ENCODE measurements at places on chromosomes 16 and 17.

- DNase-seq: no peak
Measured at GRCh38 chr17:65193716-65194293, 56.6 kb downstream of the RGS9 start.

DNA sequence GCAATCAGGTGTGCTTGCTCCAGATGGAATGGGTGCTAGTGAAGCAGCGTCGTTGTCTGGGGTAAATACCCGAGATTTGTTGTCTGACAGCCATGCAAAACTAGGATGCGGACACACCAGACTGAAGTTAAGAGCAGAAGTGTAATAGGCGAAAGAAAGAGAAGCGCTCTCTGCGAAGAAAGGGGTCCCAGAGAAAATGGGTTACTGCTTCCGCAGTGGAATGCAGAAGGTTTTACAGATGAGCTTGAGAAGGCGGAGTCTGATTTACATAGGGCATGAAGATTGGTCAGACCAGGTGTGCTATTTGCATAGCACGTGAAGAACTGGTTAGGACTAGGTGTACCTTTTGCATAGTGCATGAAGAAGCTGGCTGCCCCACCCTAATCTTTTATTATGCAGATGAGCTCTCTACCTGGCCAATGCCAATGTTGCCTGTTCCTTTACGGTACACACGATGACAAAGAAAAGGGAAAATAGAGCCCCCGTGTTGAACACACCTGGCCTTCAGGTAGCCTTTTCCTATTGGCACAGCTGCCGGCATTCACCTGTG lies 32.0 kb upstream of the SNN start:
- no peak for DNase-seq

DNA sequence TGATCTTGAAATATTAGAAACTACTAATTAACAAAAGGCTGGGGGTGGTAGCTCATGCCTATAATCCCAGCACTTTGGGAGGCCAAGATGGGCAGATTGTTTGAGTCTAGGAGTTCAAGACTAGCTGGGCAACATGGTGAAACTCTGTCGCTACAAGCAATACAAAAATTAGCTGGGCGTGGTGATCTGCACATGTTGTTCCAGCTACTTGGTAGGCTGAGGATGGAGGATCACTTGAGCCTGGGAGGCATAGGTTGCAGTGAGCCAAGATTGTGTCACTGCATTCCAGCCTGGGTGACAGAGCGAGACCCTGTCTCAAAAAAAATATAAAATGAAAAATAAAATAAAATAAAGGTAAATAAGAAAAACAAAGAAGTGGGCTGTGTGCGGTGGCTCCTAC lies 66.6 kb downstream of the ARSG start:
- no peak for DNase-seq

DNA sequence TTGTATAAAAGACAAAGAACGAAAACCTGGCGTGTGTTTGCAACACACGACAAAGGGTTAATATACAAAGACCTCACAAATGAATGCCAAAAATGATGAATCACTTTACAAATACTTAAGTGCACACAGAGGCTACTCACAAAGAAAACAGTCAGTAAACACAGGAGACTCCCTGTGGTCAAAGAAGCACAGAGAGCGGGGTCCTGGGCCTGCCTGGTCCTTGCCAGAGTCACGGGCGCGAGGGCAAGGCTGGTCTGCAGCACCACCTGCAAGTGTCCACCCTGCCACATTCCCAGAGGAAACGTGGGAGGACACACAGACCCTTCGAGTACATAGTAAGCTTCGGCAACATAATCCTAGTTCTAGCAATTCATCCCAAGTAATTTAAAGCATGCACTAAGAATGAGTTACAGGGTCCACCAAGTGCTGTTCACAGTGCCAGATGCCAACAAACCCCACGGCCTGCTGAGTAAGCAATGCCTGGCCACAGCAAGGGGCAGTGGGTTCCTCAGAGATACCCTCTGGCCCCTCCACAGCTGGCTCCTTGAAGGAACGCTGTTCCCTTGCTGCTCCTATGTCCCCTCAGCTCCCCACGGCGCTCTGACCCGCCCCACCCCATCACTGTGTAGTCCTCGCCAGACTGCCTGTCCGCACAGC lies 24.6 kb upstream of the FAAP100 start:
- no peak for DNase-seq

- peak; percentile 57 for DNase-seq
Measured at GRCh38 chr16:85086347-85087291, 25.7 kb downstream of the CIBAR2 start.

DNA sequence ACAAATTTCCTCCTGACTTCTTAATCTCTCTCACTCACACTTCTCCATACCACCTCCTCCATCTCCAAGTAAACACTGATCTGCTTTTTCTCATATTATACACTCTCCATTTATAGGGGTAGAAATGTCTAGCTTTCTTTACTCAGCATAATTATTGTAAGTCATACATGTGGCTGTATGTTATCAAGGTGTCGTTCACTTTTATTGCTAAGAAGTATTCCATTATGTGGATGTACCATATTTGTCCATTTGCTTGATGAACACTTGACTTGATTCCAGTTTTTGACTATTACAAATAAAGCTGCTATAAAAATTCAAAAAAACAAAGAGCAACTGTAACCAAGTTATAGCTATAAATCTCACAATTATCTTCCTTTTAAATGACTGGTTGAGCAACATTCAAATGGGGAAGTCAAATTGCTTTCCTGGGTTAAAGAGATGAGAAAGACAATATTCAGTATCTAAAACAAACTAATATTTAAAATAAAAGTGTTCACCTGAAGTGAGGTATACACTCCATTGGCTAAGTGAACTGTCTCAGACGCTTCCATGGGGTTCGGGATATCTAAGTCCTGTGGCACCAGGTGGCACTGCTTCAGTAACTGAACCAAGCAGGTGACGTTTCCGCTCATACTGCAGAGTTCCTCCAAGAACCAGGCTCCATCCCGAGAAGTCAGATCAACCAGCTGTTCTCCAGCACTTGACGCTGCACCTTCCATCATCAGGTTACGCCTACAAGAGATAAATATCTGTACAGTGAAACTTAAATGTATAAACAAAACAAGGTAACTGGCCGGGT lies 32.6 kb upstream of the ARL6IP1 start:
- DNase-seq: no peak

- DNase-seq: no peak
Measured at GRCh38 chr16:11682655-11683096, 14.4 kb downstream of the SNN start.
